ENCODE measurements at places on chromosomes 2 and 18. TPM values are rescaled to one million over a fixed set of nuclear protein-coding genes. Genes with fewer than 3 reads are reported as not detected.
A peak's percentile ranks its signal among the peaks of the same experiment; 100 is the strongest.

- no peak for DNase-seq
These were observed 180.4 kb downstream of the TRIB2 start for GRCh38 chr2:12897181-12897580.

- DNase-seq: peak; percentile 47
These were observed 59.8 kb upstream of the SLC38A11 start for GRCh38 chr2:165015052-165015642.

- DNase-seq: no peak
These were observed 1438.1 kb downstream of the DPP10 start for GRCh38 chr2:115880558-115880957.

DYNC2LI1 gene
- total RNA-seq: 63.0 TPM

Data from Caki2 (cell line).